DMS 273 treated with DMSO at 0.1 percent for 48 hours (cell line): ENCODE measurements at places on chromosomes 6 and 20.

- DNase-seq: no peak
These were observed 24.8 kb downstream of the MTCL3 start for GRCh38 chr6:127494240-127494767.

DNA sequence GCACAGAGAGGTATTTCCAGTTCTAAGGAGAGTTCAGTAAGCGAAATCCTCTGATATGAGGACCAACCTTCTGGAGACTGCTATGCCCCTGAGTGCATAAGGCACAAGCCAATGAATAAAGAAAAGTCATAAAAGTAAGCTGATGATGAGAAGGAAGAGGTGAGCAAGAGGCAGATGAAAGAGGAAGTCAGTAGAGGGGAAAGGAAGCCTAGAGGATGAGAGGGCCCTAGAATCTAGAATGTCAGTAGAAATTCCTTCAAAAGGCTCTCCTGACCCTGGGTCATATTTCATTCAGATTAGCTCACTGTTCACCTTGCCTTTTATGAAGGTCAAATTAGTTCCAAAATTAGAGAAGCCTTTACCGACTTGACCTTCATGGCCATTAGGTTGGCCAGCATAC, 209.2 kb downstream of the CD83 start:
- DNase-seq: no peak

DNA sequence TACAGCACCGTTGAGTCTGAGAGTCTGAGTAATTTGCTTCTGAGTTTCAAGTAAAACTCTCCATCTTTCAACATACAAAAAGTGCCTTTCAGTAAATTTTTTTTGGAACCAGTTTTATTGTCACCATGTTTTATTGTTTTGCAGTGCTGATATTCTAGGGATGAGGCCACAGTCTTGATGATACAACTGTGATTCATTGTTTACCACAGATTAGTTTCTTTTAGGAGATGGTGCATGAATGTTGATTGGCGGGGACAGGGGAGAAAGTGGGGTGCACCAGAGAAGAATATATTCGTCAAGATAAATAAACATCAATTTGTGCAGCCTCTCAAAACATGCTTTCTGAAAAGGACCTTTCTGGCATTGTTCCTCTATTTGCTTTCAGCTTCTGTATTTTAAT, 109.0 kb downstream of the MCHR2 start:
- no peak for DNase-seq

- DNase-seq: no peak
These were observed 175.1 kb upstream of the JAG1 start for GRCh38 chr20:10848810-10849370.

- DNase-seq: peak; percentile 11
These were observed 18.2 kb upstream of the MYB start for GRCh38 chr6:135162678-135163439.

DNA sequence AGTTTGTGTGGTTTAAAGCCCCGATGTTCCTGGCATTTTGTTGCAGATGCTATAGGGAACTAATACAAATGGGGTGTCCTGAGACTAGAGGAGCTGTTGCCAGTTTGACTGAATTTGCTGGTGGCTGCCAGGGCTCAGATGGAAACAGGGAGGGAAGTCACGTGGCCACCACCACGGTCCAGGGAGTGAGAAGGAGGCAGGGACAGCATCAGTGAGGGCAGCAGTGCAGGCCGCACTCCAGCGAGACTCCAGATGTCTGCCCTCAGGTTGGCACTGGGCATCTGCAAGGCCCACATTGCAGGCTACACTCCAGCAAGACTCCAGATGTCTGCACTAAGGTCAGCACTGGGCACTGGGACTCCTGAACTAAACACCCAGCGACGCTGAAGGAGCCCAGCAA, 86.2 kb downstream of the RAMACL start:
- no peak for DNase-seq

GRCh38 chr20:53598140-53599043, 4.8 kb upstream of the ZNF217 start:
- DNase-seq: no peak

GRCh38 chr6:452301-453067, 60.9 kb downstream of the IRF4 start:
- DNase-seq: no peak

- no peak for DNase-seq
These were observed 57.7 kb upstream of the VSTM2L start for GRCh38 chr20:37845241-37845681.

GRCh38 chr20:719816-720215, 44.2 kb upstream of the SCRT2 start:
- DNase-seq: no peak

- DNase-seq: no peak
These were observed 1235.5 kb upstream of the CITED2 start for GRCh38 chr6:140609956-140610355.

DNA sequence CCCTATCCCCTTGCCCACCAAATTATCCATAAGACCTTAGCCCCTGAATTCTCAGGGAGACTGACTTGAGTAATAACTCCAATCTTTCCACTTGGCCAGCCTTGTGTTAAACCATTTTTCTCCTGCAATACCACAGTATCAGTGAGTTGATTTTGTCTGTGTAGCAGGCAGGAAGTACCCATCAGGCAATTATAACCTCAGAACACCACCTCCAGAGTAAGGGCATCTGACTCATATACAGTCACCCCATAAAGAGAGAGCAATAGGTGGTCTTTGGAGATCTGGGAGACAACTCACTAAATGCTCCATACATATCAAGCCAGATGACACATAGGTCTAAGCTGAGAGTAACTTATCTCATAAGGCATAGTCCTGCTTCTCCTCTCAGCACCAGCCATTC, 83.7 kb downstream of the FILIP1 start:
- DNase-seq: no peak

- no peak for DNase-seq
These were observed 113.6 kb downstream of the TNFRSF21 start for GRCh38 chr6:47196113-47196512.

DNA sequence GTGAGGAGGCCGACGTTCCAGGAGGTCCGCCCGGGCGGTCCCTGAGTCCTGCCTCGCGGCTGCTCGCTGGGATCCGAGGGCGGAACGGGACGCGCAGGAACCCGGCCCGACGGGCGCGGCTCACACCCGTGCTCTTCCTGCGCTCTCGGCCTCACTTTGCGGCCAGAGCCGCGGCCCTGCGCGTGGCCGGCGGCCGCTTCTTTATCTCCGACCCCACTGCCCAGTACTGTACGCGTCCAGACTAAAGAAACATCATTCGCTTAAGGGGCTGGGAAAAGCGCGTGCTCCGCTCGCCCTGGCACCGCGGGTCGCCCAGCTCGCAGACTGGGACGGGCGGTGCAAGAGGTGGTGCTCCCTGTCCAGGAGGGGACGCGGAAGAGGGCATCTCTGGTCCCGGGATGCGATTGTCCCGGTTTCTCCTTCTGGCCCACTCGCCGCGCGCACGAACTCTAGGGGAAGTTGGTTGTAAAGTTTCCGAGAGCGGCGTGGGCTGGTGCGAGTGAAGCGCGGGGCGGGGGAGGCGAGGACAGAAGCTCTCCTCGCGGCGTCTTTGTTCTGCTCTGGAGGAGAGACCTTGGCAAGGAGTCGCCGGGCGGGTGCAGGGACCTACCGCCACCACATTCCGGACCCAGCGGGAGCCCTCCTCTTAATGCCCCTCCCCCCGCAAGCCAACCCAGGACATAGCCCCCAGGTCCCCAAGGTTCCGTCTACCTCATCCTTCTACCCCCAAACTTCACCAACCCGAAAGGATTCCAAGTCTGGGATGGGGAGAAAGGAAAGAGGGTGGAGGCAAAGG, 71.0 kb downstream of the SOX4 start:
- DNase-seq: no peak

- no peak for DNase-seq
These were observed 28.2 kb upstream of the ITCH start for GRCh38 chr20:34334654-34335407.

- DNase-seq: no peak
These were observed 25.7 kb downstream of the HEBP2 start for GRCh38 chr6:138429761-138430160.

- DNase-seq: no peak
These were observed 196.8 kb downstream of the FARS2 start for GRCh38 chr6:5457983-5458683.

DNA sequence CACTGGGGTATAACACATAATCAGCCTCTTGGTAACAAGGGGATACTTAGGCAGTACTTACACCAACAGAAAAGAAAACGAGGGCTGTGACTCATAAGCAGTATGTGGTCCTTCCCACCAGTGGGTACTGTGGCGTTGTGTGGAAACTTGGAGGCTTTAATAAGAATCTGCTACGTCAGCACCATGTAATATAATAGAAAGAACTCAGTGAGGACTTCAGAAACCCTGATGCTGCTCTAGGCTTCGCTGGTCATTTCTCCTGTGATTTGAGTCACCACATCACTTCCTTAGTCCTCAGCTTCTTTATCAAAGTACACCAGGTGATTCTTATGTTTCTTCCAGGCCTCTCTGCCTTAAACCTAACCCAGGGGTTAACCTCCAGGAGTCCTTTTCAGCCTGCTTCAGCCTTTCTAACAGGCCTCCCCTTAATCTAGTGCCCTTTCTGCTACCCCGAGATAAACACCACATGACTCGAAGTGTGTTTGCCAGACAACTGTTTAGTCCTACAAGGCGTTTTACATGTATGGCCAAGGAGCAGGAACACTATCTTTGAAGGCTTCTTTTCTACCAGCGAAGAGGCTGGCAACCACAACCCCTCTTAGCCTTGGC, 68.5 kb downstream of the FYN start:
- DNase-seq: no peak

- no peak for DNase-seq
These were observed 84.9 kb upstream of the HMGCLL1 start for GRCh38 chr6:55663914-55664313.

GRCh38 chr20:9032758-9033157, 36.1 kb upstream of the PLCB4 start:
- no peak for DNase-seq

GRCh38 chr20:40457404-40457803, 231.6 kb downstream of the MAFB start:
- no peak for DNase-seq

GRCh38 chr6:55437141-55437540, 109.9 kb downstream of the GFRAL start:
- no peak for DNase-seq

- no peak for DNase-seq
These were observed 17.8 kb downstream of the JAG1 start for GRCh38 chr20:10655720-10656669.

- no peak for DNase-seq
These were observed 69.9 kb downstream of the HACE1 start for GRCh38 chr6:104789770-104790190.

DNA sequence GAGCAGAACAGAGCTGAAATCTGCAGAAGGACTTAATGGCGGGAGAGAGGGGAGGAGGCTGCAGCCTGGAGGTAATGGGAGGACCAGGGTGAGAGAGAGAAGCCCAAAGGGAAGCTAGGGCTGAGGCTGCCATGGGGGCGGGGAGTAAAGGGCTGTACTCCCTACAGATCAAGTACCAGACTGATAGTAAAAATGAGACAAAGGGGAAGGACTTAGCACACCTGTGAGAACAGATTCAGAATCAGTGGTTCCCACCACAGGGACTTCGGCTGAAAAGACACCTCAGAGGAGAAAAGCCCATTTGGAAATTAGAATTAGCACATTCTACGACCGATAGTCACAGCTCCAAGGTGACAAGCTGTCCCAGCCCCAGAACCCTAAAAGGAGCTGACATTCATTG, 6.4 kb upstream of the TBXT start:
- no peak for DNase-seq

GRCh38 chr20:25863536-25864325, 167.1 kb upstream of the ZNF337 start:
- no peak for DNase-seq

- no peak for DNase-seq
These were observed 226.9 kb downstream of the TBC1D7 start for GRCh38 chr6:13101409-13101808.

- peak; percentile 69 for DNase-seq
These were observed 156.9 kb downstream of the INSM1 start for GRCh38 chr20:20524756-20525155.

GRCh38 chr20:38426006-38426897, 8.9 kb downstream of the SNHG17 start:
- no peak for DNase-seq

DNA sequence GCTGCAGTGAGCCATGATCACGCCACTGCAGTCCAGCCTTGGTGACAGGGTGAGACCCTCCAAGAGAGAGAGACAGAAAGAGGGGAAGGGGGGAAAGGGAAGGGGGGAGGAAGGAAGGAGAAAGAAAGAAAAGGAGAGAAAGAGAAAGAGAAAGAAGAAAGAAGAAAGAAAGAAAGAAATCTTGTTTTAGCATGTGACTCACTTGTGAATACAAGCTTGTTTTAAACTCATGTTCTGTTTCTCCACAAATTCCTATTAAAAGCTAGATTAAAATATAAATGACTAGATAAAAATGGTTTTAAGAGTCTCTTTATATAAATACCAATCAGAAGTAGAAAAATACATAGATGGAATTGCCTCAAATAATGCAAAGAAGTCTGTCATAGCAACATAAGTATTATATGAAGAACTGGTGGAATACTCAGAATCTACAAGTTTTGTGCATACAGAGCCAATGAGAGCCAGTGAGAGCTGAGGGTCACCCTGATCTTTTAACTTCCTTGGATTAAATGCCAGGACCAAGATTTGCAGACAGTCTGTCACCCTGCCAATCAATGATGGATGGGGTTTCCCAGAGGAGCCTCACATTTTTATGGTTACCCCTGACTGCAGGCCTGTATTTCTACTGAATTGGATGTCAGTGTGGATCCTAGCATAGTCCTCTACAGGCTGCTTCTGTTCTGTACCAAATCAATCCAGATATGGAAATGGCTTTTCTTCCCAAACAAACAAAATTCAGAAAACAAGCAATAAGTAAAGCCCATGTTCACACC, 50.8 kb upstream of the LY86 start:
- DNase-seq: no peak

DNA sequence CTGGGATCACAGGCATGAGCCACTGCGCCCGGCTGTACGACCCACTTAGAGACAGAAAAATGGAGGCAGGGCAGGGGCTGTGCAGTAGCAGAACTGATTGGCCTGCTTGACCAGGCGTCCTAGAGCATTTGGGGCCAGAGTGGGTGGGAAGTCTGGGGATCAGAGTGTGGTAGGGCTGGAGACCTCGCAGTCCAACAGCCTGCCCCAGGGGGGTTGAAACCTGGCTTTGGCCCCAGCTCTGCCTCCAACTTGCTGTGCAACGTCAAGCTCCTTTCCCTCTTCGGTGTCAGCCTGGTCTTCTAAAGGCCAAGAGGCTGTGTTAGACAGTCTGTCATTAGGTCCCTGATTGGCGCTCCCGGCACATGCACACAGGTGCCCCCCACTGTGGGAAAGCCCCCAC, 15.3 kb upstream of the SPDEF start:
- no peak for DNase-seq

DNA sequence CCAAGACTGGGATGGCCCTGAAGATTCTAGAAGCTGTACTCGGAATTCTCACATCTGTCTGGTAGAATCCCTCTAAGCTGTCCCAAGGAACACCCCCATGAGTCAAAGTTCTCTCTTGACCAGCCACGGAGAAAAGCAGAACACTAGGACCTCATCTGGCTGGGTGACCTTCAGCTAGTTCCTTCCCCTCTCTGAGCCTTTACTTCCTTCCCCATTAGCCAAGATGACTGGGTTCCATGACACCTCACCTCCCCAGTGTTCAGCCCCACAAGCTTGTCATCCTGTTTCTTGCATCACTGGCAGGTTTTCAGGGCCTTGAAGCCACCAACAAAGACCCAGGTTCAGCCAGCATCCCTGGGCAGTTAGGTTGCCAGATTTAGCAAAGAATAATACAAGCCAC, 47.8 kb downstream of the MAFB start:
- no peak for DNase-seq
